ENCODE measurements at places on chromosomes 12 and 14.

DNA sequence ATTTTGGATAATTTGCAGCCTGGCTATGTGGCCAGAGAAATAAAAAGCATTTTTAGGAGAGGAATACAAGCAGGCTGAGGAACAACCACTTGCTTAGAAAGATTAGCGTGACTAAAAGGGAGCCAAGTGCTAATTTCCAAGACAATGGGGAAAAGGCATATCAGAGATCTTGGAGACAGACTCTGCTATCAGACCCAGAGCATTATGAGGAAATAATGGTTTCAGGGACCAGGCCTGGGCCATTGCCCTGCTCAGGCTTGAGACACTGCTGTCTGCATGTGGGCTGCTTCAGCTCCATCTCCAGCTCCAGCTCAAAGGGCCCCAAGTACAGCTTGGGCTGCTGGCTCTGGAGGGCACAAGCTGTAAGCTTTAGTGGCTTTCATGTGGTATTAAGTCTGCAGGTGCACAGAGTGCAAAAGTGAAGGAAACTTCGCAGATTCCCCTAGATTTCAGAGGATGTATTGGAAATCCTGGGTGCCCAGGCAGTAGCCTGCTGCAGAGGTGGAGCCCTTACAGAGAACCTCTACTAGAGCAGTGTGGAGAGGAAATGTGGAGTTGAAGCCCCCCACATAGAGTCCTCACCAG is 449.2 kb downstream of the ZFP36L1 start:
- no peak for DNase-seq

DNA sequence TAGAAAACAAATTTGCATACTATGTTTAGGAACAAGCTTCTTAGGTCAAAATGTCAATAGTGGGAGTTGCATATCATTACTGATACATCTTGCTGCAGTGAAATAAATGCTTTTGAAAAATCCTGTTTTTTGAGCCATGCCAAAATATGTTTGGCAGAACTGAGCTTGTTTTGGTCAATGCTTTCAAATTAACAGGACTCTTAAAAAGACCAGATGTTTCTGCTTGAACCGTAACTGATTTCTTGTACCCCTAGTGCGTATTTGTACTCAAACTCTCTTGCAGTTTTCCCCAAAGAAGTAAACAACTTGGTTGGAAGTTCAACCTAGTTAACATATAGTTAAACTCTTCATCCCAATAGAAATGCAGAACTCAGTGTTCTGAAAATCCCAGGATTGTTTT is 3.4 kb downstream of the TRHDE start:
- no peak for DNase-seq

DNA sequence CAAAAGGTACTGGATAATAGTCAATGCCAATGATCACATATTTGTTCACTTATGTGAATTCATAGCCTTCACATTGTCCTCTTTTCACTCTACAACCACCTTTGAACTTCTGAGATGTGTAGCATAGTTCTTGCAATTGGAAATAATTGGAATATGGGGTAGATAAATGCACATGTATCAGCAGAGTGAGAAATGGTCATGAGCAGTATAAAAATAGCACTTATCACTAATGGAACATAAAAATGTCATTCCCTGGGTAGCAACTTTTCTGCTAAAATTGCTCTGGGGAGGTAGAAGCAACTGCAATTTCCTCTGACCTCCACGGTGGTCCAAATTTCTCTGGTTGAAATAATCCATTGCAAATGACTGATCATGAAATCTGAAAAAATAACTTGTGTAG is 1785.7 kb upstream of the FLRT2 start:
- no peak for DNase-seq

DNA sequence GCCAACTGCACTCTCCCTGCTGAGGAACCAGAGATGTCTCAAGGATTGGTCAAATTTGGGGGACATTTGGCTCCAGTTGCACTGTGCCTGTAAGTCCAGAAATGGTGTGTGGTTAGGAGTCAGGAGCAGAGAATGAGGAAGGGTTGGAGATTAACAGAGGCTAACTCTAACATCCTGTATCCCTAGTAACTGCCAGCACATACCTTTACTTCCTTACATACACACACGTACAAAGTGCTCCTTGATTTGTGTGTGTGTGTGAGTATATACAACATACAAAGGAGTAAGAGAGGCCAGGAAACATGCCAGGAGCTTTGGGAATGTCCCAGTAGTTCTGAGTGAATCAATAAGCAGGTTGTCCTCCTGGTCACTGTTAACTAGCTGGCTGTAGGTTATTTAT is 39.8 kb upstream of the NRXN3 start:
- no peak for DNase-seq

- DNase-seq = no peak
Measured at GRCh38 chr12:51669271-51669670, 78.2 kb downstream of the SCN8A start.

DNA sequence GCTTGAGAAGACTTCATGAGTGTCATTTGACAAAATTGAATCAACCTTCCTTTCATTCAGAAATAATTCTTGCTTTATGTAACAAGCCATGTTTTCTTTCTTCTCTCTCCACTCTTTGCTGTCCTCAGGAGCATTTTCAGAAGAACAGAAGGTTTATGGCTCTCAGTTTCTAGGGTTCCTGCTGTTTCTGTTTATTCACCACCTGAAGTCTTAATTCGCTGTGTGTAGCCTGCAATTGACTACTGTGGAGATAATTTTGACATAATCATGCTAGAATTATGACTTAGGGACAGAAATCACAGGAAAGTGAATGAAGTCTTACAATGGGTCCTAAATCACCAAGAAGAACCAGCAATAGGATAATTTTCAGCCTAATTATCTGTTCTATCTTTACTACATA is 7.2 kb upstream of the PLEKHG7 start:
- DNase-seq = no peak

GRCh38 chr14:105023144-105023543 is 2.3 kb upstream of the CDCA4 start:
- DNase-seq = no peak

DNA sequence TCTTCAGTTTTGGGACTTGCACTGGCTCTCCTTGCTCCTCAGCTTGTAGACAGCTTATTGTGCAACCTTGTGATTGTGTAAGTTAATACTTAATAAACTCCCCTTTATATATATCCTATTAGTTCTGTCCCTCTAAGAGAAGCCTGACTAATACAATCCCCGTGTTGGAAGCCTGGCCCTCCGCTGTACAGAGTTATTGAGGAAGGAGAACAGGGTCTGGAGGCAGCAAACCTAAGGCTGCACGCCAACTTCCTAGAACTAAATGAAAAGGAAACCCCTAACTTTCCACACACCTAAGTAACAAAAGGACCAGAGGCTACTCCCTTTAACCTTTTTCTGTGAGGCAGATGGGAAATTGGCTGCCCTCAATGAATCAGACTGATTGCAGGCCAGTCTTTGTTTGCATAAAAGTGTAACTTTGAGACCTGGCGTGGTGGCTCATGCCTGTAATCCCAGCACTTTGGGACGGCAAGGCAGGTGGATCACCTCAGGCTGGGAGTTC is 42.6 kb upstream of the LIMA1 start:
- no peak for DNase-seq

DNA sequence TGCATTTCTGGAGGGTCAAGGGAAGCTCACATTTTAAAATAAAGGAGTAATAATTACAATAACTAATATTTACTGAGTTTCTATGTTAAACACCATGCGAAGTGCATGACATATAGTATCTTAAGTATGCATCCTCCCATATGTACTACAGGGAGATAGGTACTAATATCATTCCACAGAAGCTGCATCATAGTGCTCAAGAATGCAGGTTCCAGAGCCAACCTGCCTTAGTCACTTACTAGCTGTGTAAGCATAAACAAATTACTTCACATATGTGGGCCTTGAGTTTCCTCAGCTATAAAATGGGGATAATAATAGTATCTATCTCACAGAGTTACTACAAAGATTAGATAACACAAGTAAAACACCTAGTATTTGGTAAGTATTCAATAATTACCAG is 18.3 kb downstream of the ARMH4 start:
- DNase-seq = no peak

DNA sequence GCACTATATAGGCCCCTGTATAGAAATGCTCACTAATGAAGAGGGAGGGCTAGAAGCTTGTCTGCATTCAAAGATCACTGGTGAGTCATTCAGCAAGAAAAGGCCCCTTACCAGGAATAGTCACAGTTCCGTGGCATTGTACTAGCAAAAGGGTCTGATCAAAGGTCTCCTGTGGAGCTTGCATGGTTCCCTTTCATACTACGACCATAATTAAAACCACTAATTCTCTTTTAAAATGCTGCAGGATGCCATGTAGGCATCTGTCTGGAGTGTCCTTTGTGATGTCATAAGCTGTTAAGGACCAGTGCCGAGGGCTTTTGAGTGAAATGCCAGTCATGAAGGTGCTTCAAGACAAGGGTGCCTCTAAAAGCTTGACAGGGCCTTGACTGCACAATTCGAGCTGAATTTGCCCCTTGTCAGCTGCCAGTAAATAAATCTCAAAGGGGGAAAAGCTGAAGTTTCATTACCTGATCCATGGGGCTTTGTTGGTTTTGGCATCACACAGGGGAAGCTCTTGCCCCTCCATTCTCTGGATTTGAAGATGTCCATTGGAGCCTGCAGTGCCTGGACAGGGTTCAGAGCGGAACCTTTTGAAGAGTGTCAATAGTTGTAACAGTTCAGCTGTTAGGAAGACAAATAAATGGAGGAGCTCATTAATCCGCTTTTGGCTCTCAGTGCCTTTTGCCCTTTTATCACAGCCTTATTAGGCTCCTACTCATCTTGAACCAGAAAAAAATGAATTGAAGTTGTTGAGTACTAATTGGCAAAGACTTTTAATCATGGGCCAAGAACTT is 69.1 kb downstream of the TMEM260 start:
- no peak for DNase-seq

DNA sequence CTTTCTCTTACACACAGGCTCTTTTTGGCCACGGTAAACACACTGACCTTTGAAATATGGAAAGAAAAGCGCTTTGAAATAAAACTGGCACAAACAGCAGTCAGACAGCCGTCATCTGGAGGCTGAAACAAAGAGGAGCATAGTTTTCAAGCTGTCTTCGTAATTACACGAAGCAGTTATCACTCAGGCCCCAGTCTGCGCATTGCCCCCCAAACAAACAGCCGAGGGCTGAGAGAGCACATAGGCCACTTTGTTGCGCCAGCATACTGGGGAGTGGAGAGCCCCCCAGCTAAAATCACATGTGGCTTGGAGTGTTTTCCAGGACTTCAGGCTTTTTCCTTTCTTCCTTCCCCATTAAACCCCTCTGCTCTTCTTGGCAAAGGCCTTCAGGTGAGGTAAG is 142.9 kb upstream of the BTG1 start:
- DNase-seq = no peak

- no peak for DNase-seq
Measured at GRCh38 chr14:26023967-26024366, 573.9 kb downstream of the NOVA1 start.

DNA sequence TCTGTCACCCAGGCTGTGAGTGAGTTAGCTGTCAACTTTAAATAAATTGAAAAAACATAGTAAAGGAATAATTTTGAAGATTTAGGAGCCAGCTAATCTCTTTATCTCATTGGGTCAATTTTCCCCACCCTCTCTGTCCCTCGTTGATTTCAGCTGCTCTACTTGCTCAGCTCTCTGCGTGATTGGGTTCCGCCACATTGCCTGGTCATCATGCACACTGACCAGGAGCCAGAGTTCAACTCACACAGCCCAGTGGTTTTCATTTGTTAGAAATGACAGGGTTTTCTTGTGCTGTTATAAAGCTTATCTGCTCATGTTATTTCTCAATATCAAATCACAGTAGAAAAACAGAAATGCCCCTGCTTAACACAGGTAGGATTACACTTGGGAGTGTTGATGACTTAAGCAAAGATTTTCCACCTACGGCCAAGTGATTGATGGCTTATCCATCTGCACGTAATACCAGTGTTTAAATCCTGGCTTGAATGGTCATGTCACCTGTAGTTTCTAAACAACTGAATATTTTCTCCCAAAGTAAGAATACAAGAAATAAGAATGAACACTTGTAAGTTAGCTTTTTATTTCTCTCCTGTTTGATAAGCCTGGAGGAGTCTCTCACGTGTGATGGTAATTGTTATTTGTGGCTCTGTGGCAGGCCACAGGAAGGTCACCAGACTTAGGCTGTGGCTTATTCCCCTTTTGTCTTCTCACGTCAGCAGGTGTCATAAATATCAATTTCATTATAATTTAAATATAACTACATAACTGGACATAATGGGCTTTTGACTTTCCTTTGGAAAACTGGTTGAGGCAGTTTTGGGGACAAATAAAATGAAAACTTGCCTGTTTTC is 367.2 kb upstream of the DDHD1 start:
- DNase-seq = no peak

- DNase-seq = no peak
Measured at GRCh38 chr12:49557917-49558215, 10.1 kb downstream of the MCRS1 start.

DNA sequence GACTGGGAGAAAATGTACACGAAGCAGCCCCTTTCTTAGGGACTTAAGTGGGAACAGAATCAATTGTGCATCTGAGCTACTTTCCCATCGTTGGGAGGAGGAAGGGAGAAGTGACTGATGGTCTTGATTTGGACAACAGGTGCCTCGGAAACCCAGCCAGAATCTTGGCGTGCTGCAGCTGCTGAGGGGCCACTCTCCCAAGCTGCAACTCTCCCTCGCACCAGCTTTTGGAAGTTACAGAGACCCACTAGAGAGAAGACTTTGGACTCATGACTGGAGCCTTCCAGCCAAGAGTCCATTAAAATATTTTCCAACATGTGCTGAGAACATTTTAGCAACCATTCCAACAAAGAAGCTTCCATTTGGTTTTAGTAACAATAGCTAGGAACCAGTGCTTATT is 52.3 kb downstream of the GNS start:
- DNase-seq = no peak

- DNase-seq = no peak
Measured at GRCh38 chr12:42977451-42978230, 388.1 kb upstream of the PRICKLE1 start.

DNA sequence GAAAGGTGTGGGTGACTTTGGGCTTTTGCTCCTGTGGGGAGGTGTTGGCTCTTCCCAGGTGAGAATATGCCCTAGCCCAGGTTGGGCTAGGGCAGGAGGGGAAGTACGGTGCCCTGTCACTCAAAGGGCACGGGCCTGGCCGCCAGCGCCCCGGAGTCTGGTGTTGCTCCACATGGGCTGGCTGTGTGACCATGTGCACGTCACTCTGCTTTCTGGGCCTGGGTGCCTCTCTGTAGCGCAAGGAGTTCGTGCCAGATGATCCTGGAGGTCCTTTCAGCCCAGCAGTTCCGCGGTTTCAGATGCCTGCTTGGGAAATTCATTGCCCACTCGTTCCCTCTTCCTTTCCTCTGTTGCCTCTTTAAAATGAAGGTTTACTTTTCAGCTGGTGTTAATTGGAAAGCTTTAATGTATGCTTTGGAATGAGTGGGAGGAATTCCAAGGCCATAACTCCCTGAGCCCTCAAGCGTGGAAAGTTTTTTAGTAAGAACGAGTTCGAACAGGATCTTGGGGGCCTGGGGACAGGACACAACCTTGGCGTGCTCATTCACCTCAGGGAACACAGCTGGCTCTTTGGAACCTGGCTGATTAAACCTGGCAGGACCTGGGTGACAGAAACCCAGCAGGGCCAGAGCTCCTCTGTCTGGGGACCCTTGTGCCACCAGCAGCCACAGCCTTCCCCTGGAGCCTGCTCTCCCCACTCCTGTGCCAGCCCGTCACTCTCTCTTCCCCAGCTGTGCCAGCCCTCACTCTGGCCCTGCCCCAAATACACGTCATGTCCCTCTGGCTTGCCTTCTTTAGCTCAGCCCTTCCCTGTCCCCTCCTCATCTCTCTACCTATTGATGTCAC is 42.8 kb downstream of the TSPAN9 start:
- peak; percentile 69 for DNase-seq

GRCh38 chr14:64930085-64930843 is 12.3 kb downstream of the GPX2 start:
- DNase-seq = no peak
